Heart left ventricle (tissue), 16 donors: ENCODE measurements at places on chromosomes 1 and 21. TPM values are rescaled to one million over a fixed set of nuclear protein-coding genes. Genes with fewer than 3 reads are reported as not detected.

- no peaks in the 10 kb centered on the region for H3K36me3 ChIP-seq
- no peaks in the 10 kb centered on the region for H3K4me1 ChIP-seq
- H3K4me3 ChIP-seq, result no peak overlapping the region
- no peak for DNase-seq
Measured at GRCh38 chr1:185600641-185601040, 133.6 kb upstream of the HMCN1 start.

GRCh38 chr1:22123071-22123390 is 19.9 kb downstream of the WNT4 start:
- peaks cover 17% of the 10 kb centered on the region for H3K36me3 ChIP-seq
- H3K27ac ChIP-seq, result no peak overlapping the region
- no peak for DNase-seq
- peaks cover under 1% of the 10 kb centered on the region for H3K4me1 ChIP-seq
- H3K27me3 ChIP-seq, result no peaks in the 10 kb centered on the region

Gene FCN3
- 5.7 TPM for total RNA-seq

DNA sequence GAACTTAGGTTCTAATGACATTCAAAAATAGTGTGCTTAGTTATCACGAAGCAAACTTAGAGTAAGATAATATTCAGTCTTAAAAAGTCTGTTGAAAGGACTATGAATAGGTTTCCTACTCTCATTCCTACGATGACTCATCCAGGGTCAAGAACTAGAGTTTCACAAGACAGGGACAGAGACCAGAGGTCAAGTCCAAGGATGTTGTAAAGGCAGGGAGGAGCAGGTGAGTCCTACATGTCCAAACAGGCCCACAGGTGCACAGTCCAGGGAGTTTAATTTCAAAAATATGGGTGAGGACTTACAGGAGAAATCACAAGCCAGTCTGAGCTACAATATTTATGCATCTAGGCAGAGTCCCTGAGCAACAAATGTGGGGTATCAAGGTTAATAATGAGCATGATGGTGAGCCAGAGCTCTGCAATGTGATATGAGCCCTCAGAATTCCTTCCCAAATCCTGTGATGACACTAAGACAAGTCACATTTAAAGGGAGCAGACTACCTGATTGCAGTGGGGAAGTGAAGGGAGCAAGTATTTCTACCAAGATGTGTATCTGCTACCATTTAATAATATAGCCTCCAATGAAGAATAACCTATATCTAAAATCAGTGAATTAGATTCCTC is 100.0 kb upstream of the NRIP1 start:
- no peaks in the 10 kb centered on the region for H3K36me3 ChIP-seq
- H3K27ac ChIP-seq, result no peak overlapping the region
- no peaks in the 10 kb centered on the region for H3K4me1 ChIP-seq

Gene OR2L5
- total RNA-seq, result not detected

DNA sequence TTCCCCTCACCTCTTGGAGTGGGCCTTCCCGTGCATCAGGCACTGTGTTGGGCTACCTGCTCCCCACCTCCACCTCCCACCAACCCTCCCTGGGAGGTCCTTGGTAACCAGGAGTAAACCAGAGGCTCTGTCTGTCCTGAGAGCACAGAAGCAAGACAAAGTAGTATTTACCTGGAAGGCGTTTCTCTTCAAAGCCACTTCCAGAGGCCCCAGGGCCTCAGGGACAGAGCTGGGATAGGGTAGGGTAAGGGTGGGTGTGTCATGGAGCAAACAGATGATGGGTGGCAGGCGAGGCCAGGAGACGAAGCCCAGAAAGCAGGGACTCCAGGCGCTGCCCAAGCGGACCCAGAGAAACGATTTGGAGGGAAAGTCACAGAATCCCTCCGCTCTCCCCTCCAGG is 77.2 kb upstream of the TARDBP start:
- H3K36me3 ChIP-seq, result no peaks in the 10 kb centered on the region
- H3K27me3 ChIP-seq, result no peaks in the 10 kb centered on the region
- no peaks in the 10 kb centered on the region for H3K4me1 ChIP-seq
- no peak for DNase-seq

Gene SLC16A4
- 2.3 TPM for total RNA-seq

GRCh38 chr1:229643996-229644745 is 18.1 kb downstream of the URB2 start:
- H3K4me3 ChIP-seq, result no peak overlapping the region
- no peak for DNase-seq
- H3K27ac ChIP-seq, result no peak overlapping the region
- H3K27me3 ChIP-seq, result no peaks in the 10 kb centered on the region
- peaks cover 8% of the 10 kb centered on the region for H3K4me1 ChIP-seq

GRCh38 chr1:22518379-22518778 is 44.9 kb upstream of the EPHA8 start:
- peaks cover 99% of the 10 kb centered on the region for H3K36me3 ChIP-seq
- no peak for DNase-seq
- H3K4me1 ChIP-seq, result no peaks in the 10 kb centered on the region
- no peak overlapping the region for H3K27ac ChIP-seq
- no peak overlapping the region for H3K4me3 ChIP-seq

Gene GLRX2
- total RNA-seq, result 28.5 TPM
